ENCODE measurements at places on chromosomes 11 and 22.

- no peak for DNase-seq
These were observed 94.5 kb downstream of the CADM1 start for GRCh38 chr11:115409691-115410220.

DNA sequence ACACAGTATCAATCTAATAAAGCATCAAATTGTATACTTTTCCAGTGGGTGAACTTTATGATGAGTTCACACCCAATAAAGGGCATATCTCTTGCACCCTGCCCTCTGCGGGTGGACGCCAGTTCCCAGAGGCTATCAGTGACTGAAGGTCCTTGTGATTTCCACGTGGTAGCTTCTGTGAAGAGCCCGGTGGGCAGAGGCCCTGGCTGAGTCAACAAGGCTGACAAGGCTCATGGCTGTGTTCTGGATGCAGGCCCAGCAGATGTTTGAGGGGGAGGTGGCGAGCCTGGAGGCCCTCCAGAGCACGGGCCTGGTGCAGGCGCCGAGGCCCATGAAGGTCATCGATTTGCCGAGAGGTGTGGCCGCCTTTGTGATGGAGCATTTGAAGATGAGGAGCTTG, 71.4 kb downstream of the PIWIL3 start:
- no peak for DNase-seq

- DNase-seq = no peak
These were observed 28.4 kb upstream of the ARFGAP3 start for GRCh38 chr22:42885446-42885845.

DNA sequence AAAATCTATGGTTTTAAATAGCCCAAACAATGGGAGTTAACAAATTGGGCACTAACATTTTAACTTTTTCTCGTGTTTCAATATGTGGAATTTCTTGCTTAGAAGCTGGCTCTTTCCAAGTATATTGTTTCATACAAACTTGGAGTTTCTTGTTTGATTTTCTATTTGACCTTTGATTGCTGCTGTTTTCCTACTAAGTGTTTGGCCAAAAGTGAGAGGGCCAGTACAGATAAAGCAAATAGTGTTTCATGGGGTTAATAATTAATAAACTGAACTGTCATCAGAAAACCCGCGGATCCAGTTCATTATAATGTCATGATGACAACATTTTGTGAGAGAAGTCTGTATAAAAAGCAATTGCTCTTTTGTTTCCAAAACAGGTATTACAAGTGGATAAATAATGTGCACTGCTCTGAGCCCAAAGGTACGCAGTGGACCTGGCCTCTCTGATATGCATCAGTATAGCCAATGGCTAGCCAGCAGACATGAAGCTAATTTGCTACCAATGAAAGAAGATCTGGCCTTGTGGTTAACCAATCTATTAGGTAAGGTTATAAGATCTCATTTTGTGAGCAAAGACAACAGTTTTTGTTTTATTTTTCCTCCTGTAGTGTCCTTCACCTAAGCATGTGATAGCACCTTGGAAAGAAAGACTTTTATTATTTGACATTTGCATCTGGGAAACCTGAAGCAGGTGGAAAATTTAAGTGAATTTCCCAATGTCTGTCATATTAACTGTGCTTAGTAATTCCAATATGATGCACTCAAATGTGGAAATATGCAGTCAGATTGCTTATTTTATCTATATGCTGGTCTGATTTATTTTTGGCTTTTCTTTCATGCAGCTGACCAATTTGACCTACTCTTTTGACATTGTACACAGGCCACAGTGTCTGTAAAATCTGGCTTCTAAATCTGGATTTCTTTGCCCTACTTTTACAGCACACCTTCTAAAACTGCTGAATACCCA, 8.3 kb downstream of the GAS2 start:
- no peak for DNase-seq

GRCh38 chr22:24005201-24005600, at the start of gene GSTT4:
TSS of gene GSTT4 (minus strand) at chr22:24005453. CDS start at chr22:24005356, 97 bp downstream.
- DNase-seq = no peak

DNA sequence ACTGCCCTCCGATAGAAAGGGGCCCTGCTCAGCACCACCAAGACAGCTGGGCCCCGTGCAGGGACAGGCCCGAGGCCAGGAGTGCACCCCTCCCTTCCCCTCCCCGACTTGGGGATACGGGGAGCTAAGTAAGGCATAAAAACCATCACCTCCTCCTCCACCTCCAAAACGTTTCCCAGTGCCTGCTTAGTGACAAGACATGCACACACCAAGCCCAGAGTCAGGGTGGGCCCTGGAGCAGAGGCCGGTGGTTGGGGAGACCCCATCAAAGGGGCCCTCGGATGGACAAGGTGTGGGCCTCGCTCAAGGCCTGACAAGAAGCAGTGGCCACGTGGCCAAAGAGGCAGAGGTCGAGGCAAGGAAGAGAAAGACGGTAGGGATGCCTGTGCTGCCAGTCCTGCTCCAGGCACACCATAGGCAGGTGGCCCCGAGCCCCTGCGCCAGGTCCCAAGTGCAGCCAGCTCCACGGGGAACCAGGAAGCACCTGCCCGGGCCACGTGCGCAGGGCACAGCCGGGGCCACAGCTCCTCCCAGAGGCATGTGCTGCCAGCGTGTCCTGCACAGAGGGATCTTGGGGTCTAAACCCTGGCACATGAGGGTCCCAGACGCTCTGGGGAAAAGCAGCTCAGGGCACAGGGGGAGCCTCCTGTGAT, 53.0 kb downstream of the BRD1 start:
- no peak for DNase-seq

GRCh38 chr11:2518111-2518982, 73.5 kb downstream of the KCNQ1 start:
- DNase-seq = no peak

- no peak for DNase-seq
These were observed 166.2 kb downstream of the LDLRAD3 start for GRCh38 chr11:36109850-36110606.

GRCh38 chr11:106101819-106102218, 24.4 kb downstream of the AASDHPPT start:
- no peak for DNase-seq

DNA sequence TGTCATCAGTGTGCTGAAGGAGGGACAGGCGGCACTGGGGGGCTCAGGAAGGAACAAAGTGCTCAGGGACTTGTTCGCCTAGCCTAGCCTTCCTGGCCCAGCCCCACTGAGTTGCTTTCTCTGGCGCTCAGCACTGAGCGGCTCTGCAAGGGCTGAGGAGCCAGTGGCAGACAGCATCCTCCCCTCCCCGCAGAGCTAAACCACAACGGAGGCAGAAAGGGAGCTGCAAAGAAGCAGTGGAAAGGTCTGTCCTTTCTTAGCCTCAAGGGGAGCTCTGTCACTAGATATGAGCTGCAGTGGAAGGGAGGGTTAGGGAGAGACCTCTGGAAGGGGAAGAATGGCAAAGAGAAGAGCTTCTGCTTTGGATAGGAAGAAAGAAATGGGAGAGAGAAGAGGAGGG, 89.7 kb upstream of the PHOX2A start:
- peak; percentile 16 for DNase-seq

Data from stimulated activated CD4-positive, alpha-beta T cell treated with anti-CD3 and anti-CD28 coated beads, Interleukin-4, amount 100 ng/mL, for 1 hour (primary cell).